ENCODE measurements at places on chromosomes 4 and X. TPM values are rescaled to one million over a fixed set of nuclear protein-coding genes. Genes with fewer than 3 reads are reported as not detected.

- peaks cover 10% of the 10 kb centered on the region for H3K4me1 ChIP-seq
- H3K4me3 ChIP-seq: peak overlapping the region; percentile 81
- H3K36me3 ChIP-seq: no peaks in the 10 kb centered on the region
- no peaks in the 10 kb centered on the region for H3K27me3 ChIP-seq
Measured at GRCh38 chr4:70994387-70995099, 1.1 kb downstream of the DCK start.

- H3K27ac ChIP-seq: no peak overlapping the region
- H3K4me3 ChIP-seq: no peak overlapping the region
- DNase-seq: no peak
- no peaks in the 10 kb centered on the region for H3K36me3 ChIP-seq
Measured at GRCh38 chr4:76960014-76960413, 10.5 kb downstream of the SEPTIN11 start.

- H3K36me3 ChIP-seq: no peaks in the 10 kb centered on the region
- no peak overlapping the region for H3K4me3 ChIP-seq
- H3K27me3 ChIP-seq: no peaks in the 10 kb centered on the region
- no peak for DNase-seq
- 0 out of 2 replicates have a peak, but pooled peaks cover 5% of the 10 kb centered on the region for H3K4me1 ChIP-seq
- H3K27ac ChIP-seq: no peak overlapping the region
Measured at GRCh38 chr4:74315376-74315775, 7.1 kb downstream of the EPGN start.

RAB39B gene
- not detected for total RNA-seq

EMCN gene
- total RNA-seq: not detected

Measured in PC-9 (cell line).